ENCODE measurements at places on chromosomes 6 and 20.

DNA sequence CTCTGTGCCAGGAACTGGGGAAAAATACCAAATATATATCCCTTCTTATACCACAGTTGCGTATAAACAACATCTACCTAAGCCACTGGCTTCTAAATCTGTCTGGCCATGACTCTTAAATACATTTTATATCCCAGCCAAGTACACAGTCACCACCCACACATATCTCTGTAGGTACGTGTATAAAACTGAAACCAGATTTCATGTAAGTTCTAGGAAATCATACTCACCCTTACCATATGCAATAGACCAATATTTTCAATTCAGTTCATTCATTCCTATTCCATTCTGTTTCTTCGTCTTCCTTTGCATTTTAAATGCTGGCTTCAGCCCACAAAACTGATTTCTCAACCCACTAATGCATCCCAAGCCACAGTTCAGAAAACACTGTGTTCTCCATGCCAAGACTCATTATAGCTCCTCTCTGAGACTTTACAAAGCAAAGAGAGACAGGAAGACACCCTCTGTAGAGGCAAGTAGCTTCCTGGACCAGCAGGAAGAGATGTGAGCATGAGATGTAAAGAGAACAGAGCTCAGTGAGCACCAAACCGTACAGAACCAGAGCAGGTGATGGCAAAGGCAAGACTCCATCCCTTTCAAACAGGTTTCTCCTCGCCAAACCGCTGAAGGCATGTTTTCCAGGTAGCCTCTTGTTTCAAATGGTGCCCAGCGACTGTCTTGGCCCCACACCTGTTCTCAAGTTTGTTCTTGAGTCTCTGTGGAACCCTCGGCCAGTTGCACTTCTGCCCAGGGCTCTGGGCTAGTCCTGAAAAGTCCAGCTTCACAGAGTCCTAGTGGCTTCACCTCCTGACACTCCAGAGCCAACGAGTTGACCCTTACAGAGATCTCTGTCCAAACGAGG is 18.7 kb downstream of the FAM50B start:
- DNase-seq = no peak

- no peak for DNase-seq
These were observed 84.8 kb downstream of the MRPL14 start for GRCh38 chr6:44042261-44042988.

DNA sequence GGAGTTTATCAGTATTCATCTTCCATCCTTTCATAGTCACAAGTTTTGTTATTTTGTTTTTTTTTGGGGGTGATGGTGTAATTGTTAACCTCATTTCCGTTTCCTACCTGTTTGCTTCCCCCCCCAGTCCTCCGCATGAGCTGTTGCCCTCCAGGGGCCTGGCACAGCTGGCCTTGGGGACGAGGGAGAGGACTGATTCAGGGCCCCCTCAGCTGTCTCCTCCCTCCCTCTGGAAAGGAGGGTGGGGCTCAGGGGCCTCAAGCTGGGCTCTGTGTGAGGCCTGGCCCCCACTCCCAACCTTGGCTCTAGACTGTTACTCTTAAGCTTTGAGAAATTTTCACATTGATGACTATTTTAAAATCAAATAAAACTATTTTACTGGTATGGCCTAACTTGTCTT is 4.0 kb downstream of the LRRC73 start:
- no peak for DNase-seq

GRCh38 chr6:100493206-100493888 is 28.6 kb upstream of the SIM1 start:
- DNase-seq = no peak

GRCh38 chr20:2820896-2821869 is 5.0 kb downstream of the TMEM239 start:
- no peak for DNase-seq

Measured in Jurkat, Clone E6-1 (cell line).